K562 (cell line): ENCODE measurements at places on chromosomes 11 and 22.

DNA sequence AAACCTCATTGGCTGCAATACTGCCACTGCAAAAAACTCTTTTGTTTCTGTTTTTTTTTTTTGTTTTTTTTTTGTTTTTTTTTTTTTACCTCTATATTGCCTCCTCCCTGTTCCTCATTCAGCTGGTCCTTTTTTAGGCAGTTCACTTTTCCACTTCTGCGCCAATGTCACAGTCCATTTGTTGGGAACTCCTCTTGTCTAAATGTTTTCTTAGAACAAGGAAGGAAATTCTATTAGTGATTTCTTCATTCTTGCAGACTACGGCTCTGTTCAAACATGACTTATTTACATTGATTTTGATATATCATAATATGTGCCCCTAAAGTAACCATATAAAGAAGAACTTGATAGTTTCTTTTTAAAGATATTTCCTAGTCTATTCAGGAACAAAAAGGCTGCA lies 2.9 kb downstream of the FAM118B start:
- DNase-seq: no peak

DNA sequence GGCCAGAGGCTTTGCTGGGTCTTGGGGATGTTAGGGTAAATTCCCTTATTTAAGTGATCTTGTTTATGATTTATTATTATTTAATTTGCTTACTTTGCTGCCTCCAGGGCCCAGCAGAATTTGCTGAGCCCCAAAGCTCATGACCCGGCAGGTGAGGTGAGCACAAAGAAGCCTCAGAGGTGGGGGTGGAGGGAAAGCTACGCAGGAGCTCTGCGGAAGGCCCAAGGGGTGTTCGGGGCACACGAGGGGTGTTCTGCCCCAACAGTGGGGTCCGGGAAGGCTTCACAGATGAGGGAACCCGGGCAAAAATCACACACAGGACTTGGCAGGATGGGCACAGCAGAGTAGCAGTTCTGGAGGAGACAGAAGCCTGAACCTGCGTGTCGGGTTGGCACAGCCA lies 6.7 kb upstream of the LINC01488 start:
- no peak for DNase-seq

DNA sequence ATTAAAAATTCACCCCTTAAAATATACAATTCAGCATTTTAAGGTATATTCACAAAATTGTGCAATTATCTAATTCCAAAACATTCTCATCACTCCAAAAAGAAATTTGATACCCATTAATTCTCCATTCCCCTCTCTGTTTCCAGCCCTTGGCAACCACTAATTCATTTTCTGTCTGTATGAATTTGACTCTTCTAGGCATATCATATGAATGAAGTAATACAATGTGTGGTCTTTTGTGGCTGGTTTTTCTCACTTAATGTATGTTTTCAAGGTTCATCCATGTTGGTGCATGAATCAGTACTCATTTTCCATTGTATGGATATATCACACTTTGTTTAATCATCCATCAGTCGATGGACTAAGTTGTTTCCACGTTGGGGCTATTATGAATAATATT lies 29.0 kb upstream of the ACCSL start:
- DNase-seq: no peak

DNA sequence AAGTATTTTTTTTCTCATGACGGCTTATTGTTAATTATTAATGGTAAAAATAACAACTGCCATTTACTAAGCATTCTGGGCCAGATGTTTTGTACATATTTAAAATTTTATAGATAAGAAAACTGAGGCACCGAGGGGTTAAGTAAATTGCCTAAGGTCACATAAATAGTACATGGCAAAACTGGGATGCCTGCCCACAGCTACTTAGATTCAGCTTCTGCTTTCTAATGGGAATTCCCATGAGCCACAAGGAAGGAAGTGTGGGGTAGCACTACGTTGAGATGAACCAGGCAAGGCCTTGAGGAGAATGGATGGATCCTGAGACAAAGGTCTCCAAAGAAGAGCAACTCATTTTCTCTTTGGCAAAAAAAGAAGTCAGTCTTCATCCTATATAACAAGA lies 11.9 kb upstream of the PHF21A start:
- DNase-seq: no peak

DNA sequence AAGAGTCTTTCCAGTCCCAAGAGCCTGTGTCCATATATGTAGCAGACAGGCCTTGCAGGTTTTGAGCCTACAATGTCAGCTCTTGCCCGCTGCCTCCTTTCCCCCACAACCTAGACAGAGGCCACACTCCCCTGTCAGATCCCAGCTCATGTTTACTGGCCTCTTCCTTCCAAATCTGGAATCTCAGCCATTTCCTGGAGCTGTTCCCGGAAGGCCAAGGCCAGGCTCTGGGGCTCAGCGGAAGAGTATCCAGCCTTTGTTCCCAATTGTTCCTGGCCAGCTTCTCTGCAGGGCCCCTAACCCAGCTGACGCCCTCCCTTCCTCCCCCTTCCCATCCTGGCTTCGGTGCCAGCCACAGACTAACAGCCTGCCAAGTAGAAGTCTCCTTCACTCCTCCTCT lies 1.0 kb upstream of the ROBO4 start:
- DNase-seq: no peak

- no peak for DNase-seq
Measured at GRCh38 chr22:44755417-44755816, 3.0 kb downstream of the ARHGAP8 start.

GRCh38 chr11:17597770-17598169 lies 50.7 kb downstream of the OTOG start:
- no peak for DNase-seq
